ENCODE measurements at places on chromosomes 3 and 15.

DNA sequence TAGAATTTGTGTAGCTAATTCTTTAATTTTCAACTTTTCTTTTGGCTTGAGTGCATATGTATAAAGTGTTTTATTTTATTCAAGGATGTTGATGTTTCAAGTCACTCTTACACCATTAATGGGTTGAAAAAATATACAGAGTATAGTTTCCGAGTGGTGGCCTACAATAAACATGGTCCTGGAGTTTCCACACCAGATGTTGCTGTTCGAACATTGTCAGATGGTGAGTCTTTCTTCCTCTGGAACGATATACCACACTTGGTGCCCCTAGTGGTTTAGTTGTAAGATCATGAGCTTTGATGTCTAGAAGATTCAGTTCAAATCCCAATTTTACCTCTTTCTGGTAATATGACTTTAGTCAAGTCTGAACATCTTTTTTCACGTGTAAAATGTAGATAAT lies 119.3 kb downstream of the HCN4 start:
- no peak for DNase-seq

GRCh38 chr15:25431836-25432561 lies 6.8 kb downstream of the UBE3A start:
- no peak for DNase-seq

- DNase-seq, result no peak
Observed at GRCh38 chr15:99955532-99955931, 222.3 kb upstream of the LYSMD4 start.

DNA sequence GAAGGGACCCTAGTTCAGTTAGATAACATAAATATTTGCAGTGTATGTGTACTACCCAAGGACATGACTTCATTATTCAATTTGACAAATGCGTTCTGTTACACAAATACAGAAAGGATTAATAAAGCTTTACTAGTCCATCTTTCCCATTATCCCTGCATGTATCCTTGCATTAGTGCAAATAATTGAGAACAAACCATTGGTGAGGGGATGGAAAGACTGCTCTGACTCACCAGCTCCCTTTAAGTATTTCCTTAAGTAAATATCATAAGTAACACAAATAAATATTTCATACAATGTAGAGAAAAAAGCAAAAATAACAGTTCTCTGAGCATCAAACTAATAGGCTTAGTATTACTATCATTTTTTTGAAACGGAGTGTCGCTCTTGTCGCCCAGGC lies 1.9 kb upstream of the GPD1L start:
- no peak for DNase-seq

DNA sequence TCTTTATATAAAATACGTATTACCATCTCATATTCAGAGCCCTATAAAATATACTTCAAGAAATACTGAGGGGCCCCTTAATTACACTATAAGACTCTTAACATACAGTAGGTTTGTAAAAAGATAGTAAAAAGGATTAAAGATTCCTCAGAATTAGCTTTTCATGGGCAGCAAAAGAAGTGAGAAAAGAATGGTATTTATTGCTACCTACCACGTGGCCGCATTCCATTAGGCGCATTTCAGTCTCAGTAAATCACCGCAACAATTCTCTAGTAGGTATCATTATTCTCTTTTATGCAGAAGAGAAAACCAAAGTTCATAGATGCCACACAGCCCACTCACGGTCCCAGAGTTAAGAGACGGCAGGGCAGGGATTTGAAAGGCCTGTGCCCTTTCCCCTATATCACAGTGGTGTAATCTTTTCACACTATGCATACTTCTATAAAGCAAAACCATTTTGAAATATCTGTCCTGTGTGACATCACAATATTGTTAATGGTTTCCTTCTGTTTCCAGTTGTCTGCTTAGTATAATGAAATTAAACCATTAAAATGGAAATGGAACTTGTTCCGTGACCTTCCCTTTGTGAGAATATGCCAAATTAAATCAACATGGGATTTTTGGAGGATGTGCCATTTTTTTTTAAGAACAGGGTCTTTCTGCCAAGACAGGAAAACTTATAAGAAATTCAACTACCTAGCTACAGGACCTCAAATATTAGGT lies 1072.2 kb downstream of the FHIT start:
- no peak for DNase-seq

- no peak for DNase-seq
Observed at GRCh38 chr3:33441225-33441976, 1.2 kb upstream of the UBP1 start.

Data from activated naive CD8-positive, alpha-beta T cell treated with anti-CD3 and anti-CD28 coated beads, Interleukin-2, amount 50 U/mL, for 16 hours (primary cell).